ENCODE measurements at places on chromosomes 16 and 17.

DNA sequence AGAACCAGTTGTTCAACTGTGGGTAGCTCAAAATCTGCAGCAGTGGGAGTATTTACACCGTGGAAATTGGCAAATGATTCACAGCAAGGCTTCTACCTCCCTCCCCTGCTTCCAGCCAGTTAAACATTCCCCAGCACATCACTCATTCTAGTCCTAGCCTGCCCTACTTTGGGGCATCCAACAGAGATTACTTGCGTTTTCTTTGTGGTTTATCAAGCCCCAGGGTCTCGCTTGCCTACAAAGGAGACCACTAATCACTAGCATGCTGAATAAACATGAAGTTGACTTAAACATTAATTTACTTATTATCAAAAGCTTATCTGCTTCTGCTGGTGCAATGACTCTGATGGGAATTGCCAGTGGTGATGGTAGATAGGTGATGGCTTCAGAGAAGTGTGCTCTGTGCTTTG is 94.5 kb downstream of the MARF1 start:
- no peak for DNase-seq

- DNase-seq: no peak
Measured at GRCh38 chr16:81461766-81462165, 17.2 kb downstream of the CMIP start.

GRCh38 chr17:680529-680928 is 34.1 kb downstream of the VPS53 start:
- DNase-seq: no peak

GRCh38 chr17:1031711-1032110 is 34.8 kb downstream of the TIMM22 start:
- DNase-seq: no peak

- DNase-seq: no peak
Measured at GRCh38 chr16:62821824-62822223, 785.6 kb upstream of the CDH8 start.

DNA sequence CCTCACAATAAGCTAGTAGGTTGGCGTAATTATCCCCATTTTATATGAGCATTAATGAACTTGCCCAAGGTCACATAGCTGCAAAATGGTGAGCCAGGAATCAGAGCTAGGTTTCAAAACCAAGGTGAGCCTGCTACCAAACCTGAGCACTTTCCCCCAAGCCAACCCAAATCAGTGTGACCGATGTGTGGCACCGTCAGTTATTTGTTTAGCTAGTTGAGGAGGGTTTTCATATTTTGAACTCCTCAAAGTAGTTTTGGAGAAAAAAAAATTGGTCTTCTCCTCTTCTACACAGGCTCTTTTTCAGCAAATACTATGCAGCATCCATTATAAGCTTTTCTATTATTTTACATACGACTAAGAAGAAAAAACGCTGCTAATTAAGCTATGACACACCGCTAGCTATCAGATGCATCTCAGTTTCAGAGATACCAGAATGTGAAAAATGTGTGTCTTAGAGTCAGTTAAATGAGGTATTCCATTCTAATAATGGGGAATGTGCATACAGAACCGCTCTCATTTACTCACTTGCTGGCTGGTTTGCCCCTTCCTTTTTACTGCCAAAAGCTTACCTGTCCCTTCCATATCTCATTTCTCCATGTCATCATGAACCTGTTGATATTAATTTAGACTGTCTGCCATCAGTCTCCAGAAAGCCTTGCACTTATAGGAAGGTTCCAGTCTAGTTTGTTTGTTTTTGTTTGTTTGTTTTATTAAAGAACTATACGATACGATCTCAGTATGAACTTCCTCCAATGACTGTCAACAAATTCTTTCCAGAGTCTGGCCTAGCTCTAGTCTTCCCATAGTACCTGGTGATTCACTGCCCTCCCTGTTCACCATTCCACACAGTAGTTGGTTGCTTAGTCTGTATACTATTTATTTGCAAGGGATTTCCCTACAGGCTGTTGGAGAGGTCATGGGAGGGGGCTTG is 2.2 kb upstream of the TBX4 start:
- no peak for DNase-seq

DNA sequence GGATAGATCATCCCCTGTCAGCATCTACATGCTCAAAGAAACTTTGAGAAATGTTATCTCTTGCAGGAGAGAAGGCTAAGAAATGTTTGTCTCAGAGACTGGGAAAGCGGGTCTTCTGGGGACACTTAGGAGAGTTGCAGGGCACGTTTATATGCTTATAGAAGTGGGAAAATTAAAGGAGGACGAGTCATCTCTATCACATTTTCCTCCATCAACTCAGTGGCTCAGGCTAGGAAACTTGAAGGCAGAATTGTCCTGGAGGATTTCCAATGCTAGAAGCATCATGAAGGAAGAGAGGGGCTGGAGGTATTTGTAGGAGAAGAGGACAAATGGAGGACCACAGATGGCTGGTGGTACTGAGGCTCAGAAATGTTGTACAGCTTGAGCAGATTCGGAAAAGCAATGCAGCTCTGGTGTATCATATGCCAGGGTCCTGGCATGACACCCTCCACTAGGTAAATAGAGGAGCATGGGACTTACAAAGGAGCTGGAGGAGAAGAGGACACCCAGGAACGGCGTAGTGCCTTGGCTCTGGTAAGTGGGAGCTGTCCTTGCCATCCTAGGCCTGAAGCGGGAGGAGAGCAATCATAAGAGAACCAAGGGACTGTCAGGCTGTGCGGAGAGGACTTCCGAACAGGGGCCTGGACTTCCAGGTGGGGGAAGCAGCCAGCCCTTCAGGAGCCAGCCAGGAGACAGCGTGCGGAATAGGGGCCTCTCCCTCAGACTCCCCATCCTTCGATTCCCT is 4.5 kb upstream of the HS3ST3B1 start:
- no peak for DNase-seq

- no peak for DNase-seq
Measured at GRCh38 chr17:73262676-73263642, 1.3 kb upstream of the CPSF4L start.

GRCh38 chr17:45246861-45247428 is 14.9 kb downstream of the SPATA32 start:
- no peak for DNase-seq

GRCh38 chr16:144797-145252 is 6.4 kb upstream of the NPRL3 start:
- DNase-seq: no peak

DNA sequence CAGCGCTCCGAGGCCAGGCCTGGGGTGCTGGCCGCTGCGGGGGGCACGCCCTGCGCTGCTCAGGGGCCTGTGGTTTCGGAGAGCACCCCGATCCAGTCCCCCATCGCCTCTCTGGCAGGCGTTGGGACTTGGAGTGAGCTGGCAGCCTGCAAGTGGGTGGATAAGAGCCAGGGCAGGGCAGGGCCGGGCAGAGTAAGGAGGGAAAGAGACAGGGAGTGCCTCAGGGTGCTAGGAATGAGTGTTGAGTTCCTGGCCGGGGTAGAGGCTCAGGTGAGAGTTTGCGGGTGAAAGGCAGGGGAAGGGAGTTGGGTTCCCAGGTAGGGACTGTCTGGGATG is 1.3 kb downstream of the CDH13 start:
- no peak for DNase-seq

GRCh38 chr17:82602487-82602886 is 45.8 kb downstream of the WDR45B start:
- DNase-seq: no peak

GRCh38 chr17:78256707-78257591 is 25.5 kb downstream of the TMEM235 start:
- DNase-seq: no peak

GRCh38 chr17:37123941-37124820 is 175.4 kb downstream of the AATF start:
- DNase-seq: no peak

DNA sequence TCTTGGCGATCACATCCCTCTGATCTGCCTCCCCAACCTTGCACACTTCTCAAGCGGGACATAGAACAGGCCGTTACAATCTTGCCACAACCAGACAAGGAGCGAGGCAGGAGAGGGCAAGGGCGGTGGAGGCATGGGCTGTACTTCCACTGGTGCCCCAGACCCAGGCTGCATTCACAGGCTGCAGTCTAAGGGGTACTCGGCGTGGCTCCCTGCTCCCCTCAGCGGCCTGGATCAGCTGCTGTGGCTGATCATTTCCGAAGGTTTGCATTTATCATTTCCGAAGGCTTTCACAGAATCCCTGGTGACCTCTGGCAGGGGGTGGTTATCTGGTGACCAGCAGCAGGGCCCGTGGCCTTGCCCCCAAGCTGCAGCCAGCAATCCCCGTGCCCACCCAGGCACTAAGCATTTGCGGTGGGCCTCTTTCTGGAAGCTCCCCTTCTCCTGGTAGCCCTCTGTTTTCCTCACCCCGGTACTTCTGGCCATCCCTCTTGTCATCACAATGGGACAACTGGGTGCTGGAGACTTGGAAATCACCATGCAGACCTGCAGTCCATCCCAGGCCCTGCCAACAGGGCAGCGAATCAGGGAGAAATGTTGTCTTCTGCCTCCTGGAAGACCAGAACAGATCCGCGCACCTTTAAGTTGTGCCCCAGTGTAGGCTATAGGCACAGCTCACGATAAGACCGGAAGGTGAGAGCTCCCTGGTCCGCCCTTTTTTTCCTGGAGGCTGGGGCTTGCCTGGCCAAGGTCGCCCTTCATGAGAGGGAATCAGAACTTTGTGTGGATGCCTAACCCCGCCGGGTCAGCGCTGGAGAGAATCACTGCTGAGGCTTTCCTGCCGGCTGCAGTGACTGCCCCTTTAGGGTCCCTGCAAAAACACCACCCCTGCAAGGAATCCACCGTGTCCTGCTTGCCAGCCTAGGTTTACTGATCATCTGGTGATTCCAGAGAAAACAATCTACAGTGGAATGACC is 1739.1 kb downstream of the TP53TG3F start:
- DNase-seq: no peak

DNA sequence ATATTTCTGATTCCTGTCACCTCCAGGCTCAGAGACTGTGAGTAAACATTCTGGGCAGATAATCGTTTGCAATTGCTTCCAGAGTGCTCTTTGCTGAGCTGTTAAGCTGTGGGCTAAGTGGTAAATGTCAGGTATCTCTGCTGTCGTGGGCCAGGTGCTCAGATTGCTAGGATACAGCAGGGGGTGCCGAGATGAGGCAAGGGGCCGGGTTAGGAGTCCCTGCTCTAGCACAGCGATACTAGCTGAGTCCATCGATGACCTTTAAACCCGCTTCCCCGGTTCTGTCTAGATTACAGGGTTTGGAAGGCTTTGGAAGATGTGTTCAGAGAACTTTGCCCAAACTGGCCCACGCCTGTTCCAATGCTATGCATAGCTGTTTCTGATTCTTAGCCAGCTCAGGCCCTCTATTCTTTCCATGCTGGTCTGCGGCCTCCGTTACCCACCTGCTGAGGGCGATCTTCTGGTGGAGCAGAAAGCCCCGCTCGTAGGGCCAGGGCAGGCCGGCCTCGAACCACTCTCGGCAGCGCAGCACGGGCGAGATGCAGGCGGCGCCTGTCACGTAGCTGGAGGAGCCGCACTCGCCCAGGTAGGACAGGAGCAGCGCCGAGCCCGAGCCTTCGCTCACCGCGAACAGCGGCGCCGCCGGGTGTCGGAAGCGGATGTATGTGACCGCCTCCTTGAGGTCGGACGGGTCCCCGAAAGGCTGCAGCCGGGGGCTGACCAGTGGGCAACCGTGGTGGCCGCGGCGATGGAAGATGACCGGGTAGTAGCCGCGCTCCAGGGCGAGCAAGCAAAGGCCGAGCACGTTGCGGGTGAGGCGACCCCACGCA is 979 bp downstream of the ABHD15 start:
- peak; percentile 36 for DNase-seq

- DNase-seq: no peak
Measured at GRCh38 chr16:51538707-51539498, 387.8 kb upstream of the SALL1 start.

DNA sequence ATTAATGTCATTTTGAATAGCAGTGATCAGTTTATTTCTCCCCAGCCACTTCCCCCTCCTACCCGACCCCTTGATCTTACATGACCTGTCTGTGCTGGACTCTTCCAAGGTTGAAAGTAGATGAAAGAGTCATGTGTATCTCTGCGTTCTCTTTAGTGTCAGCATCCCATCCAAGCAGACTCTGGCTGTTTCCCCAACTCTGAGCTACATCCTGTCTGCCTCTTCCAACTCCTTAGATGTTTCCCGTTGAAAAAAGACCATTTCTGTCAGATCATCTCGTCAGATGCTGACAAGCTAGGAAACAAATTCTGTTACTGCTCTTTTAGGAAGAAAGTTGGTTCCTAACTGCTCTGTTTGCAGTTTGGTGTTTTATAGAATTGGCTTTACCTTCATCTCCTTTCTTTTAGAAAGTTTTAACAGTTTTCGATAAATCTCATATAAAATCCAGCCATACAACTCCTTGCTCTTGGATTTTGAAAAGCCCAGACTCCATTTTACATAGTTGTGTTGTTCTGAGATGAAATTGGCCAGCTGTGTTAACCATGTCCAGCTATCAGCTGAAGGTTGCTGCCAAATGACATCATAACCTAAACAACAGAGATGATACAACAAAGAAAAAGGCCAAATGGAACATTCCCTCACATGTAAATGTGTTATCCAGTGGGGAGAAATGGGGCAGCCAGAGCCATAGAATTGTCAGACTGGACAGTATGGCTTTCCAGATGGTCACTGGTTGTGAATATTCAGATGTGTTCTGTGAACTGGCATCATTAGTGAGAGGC is 43.5 kb downstream of the CYB561 start:
- no peak for DNase-seq

GRCh38 chr16:12147681-12148080 is 171.1 kb downstream of the SNX29 start:
- DNase-seq: no peak

DNA sequence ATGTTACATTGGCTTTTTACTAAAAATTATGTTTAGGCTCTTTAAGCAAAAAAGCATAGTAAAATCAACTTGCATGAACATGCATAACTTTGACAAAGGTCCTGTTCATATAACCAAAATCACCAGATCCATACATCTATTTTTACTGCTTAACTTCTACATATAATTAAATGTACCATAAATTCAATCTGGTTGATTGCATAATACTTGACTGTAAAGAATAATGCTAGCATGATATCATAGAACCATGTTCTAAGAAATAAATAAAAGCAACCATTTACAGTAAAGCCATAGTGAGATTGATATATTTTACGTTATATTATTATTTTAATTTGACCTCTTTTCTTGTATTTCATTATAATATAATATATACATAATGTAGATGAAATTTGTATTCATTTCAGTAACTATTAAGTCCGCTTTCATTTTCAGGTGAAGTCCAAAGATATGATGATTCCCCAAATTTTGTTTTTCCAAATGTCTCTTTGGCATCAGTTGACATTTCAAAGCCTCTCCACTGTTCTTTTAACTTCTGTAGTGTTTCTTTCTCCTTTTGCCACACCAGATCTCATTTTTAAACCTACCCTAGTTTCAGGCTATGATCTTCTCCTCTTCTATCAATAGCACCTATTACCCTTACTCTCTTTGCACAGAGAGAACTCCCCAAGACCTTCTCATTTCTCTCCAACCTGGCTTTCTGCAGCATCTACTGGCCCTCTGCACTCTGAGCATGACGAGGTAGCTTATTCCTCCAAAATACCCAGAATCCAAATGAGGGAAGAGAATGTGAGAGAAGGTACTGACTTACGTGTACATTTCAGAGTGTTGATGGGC is 1.8 kb downstream of the APOH start:
- no peak for DNase-seq

- peak; percentile 69 for DNase-seq
Measured at GRCh38 chr17:50148226-50149090, 2.0 kb downstream of the PPP1R9B start.

- no peak for DNase-seq
Measured at GRCh38 chr16:11198828-11199227, 57.2 kb downstream of the SOCS1 start.

GRCh38 chr17:28306954-28307401 is 12.0 kb upstream of the TMEM97 start:
- no peak for DNase-seq

All from activated T-helper 1 cell treated with anti-CD3 and anti-CD28 coated beads, Interleukin-2, amount 50 U/mL, for 16 hours (primary cell).